Naive thymus-derived CD8-positive, alpha-beta T cell (primary cell): ENCODE measurements at places on chromosomes 5 and 9.

DNA sequence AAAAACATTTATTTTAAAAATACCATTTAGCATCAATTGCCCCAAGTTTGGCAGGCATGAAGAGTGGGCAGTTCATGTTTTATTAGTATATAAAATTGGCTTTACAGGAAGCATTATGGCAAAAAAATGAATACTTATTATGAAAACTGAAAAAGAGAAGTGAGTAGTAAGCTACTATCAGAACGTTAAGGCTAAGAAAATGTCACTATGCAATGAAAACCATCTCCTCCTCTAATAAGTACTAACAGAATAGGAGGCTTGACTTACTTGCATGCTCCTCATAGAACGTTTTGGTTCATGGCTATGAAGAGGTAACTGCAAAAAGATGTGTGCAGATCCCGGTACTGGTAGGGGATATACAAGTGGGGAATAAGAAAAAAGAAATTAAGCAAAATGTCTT lies 23.6 kb downstream of the TICAM2 start:
- H3K4me1 ChIP-seq, result no peaks in the 10 kb centered on the region
- no peak overlapping the region for H3K4me3 ChIP-seq
- no peak for DNase-seq
- no peak overlapping the region for H3K27ac ChIP-seq

DNA sequence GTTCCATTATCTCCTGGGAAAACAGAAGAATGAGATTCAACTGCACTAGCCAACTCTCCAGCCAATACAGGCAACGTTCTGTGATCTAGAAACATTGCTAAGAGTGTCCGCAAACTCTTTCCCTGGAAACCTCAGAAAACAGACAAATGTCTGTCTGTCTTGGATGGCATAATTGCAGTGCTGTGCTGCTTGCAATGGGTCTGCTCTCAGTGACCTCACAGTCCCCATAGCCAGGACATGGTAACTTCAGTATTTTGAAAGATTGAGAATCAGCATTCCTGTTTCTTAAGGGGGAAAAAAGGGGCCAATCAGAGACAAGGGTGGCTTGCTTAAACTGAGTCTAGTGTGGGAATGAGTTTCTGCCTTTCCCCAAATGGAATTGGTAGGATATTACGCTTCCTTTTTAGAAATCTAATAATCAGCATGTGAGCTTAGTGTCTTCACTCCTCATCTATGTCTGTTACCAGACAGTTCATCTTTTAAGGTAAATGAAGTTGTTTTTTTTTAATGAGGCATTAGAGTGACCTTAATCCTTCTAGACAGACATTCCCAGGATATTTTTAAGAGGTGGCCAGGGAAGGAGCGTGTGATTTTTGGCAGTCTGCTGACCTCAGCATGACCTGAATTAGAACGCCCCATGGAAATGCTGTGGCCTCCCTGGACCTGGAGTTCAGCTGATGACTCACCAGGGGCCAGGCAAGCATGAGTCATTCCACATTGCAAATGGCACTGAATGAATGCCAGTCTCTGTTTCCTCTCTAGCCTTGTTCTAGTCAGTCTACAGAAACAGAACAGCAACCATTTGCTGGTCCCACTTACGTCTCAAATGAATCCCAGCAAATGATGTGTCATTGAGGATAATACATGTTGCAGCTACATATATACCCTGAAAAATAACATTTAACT lies 210.2 kb upstream of the ACTBL2 start:
- no peak for DNase-seq
- no peaks in the 10 kb centered on the region for H3K4me1 ChIP-seq
- no peak overlapping the region for H3K4me3 ChIP-seq
- H3K27ac ChIP-seq, result no peak overlapping the region
- peaks cover 4% of the 10 kb centered on the region for H3K27me3 ChIP-seq
- H3K36me3 ChIP-seq, result no peaks in the 10 kb centered on the region

- H3K4me1 ChIP-seq, result peaks cover 4% of the 10 kb centered on the region
- H3K27me3 ChIP-seq, result no peaks in the 10 kb centered on the region
- no peak for DNase-seq
- H3K4me3 ChIP-seq, result no peak overlapping the region
Observed at GRCh38 chr9:134365791-134366222, 39.6 kb downstream of the RXRA start.

DNA sequence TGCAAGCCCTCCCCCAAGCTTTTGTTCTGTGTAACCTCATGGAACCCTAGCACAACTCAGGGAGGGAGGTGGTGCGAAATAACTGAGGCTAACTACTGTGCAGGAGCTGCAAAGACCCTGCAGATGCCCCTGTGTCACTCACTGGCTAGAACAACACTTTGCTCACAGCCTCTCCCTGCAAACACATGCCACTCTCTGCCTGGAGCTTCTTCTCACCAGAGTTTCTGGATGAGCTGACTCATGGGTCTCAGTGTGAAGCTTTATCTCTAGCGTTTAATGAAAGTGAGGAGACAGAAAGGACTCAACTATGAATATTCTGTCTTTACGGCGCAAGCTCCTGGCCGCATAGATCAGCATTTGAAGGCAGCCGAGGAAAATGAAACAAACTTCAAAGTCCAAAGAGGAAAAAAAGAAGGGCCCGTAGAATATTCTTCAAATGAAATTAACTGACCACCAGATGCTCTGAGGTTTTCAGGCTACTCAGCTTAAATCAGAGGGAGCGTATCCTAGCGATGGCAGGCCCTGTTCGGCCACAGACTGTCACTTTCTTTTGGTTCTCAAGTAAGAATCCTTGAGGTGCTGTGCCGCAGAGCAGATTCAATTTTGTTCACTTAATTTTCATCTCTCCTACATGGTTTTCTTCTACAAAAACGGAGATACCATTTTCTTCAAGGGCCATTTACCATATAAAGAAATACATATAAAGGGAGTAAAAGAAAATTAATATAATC lies 77.7 kb upstream of the TAS2R1 start:
- H3K27ac ChIP-seq, result no peak overlapping the region
- H3K36me3 ChIP-seq, result no peaks in the 10 kb centered on the region
- H3K4me3 ChIP-seq, result no peak overlapping the region
- H3K27me3 ChIP-seq, result no peaks in the 10 kb centered on the region
- no peak for DNase-seq

DNA sequence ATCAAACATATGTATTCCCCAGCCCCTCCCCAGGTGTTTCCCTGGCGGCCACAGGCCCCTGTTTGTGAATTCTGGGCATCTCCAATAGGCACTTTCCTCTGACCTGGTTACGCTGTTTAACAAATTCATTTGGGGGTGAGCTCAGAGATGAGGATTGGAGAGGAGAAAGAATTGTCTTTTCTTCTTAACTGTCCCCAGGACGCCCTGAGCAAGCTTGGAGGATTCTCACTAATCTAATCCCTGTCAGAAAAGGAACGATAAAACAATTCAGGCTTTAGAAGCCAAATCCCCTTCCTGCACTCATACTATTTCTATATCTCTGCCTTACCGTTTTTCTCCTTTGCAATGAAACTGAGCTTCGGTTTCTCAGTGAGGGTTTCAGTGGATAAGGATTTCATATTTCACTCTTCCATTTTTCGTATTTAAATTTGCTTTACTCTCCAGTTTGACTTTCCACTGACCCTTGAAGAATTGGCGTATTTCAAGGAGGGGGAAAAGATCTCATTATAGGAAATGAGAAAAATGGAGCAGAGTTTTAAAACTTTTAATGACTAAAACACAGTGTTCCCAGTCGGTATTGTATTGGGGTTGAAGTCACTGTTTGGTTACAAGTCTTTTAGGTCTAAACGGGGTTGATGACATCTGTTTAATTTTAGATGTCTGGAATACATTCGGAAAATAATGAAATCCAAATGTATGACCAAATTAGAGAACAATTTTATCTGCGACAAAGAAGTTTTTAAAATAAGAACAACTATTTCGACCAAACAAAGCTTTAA lies 180.1 kb downstream of the MACROH2A1 start:
- no peak for DNase-seq
- H3K27ac ChIP-seq, result no peak overlapping the region
- H3K27me3 ChIP-seq, result no peaks in the 10 kb centered on the region
- no peaks in the 10 kb centered on the region for H3K4me1 ChIP-seq
- no peaks in the 10 kb centered on the region for H3K36me3 ChIP-seq

GRCh38 chr5:86971034-86971571 lies 296.6 kb upstream of the RASA1 start:
- no peak overlapping the region for H3K4me3 ChIP-seq
- no peak for DNase-seq
- H3K4me1 ChIP-seq, result no peaks in the 10 kb centered on the region
- no peak overlapping the region for H3K27ac ChIP-seq
- H3K27me3 ChIP-seq, result no peaks in the 10 kb centered on the region
- no peaks in the 10 kb centered on the region for H3K36me3 ChIP-seq

DNA sequence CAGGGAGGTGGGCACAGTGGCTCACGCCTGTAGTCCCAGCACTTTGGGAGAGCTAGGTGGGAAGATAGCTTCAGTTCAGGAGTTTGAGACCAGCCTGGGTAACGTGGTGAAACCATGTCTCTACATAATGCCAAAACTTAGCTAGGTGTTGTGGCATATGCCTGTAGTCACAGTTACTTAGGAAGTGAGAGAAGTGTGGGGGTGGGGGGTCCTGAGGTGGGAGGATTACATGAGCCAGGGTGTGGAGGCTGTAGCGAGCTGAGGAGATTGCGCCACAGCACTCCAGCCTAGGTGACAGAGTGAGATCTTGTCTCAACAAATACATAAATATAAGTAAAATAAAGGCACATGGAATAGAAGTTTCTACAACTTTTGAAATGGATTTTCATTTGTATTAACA lies 23.1 kb downstream of the VCAN start:
- H3K36me3 ChIP-seq, result no peaks in the 10 kb centered on the region
- peaks cover 12% of the 10 kb centered on the region for H3K27me3 ChIP-seq
- no peaks in the 10 kb centered on the region for H3K4me1 ChIP-seq
- no peak for DNase-seq
- H3K27ac ChIP-seq, result no peak overlapping the region

GRCh38 chr5:96315431-96315830 lies 117.6 kb downstream of the PCSK1 start:
- peaks cover 5% of the 10 kb centered on the region for H3K36me3 ChIP-seq
- H3K27ac ChIP-seq, result no peak overlapping the region
- no peaks in the 10 kb centered on the region for H3K4me1 ChIP-seq
- no peak for DNase-seq

- no peaks in the 10 kb centered on the region for H3K27me3 ChIP-seq
- H3K4me1 ChIP-seq, result peaks cover 5% of the 10 kb centered on the region
- H3K4me3 ChIP-seq, result no peak overlapping the region
- no peaks in the 10 kb centered on the region for H3K36me3 ChIP-seq
- peak overlapping the region; percentile 82 for H3K27ac ChIP-seq
Observed at GRCh38 chr9:110143950-110144545, 63.9 kb downstream of the C9orf152 start.

DNA sequence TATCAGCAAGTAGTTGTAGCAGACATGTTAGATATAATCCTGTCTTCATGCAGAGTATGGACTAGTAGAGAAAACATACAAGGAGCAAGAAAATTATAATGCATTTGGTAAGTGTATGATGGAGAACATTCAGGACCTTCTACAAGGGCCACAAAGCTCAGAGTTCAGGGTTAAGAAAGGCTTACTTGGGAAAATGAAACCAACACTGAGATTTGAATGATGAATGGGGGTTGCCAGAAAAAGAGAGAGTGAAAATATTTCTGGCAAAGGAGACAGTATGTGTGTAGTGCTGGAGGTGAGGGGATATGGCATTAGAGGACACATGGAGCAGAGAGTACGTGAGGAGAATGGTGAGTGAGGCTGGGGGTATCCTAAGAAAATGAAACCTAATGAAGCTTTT lies 169.8 kb upstream of the STK32A start:
- peaks cover 5% of the 10 kb centered on the region for H3K27me3 ChIP-seq
- DNase-seq, result no peak

DNA sequence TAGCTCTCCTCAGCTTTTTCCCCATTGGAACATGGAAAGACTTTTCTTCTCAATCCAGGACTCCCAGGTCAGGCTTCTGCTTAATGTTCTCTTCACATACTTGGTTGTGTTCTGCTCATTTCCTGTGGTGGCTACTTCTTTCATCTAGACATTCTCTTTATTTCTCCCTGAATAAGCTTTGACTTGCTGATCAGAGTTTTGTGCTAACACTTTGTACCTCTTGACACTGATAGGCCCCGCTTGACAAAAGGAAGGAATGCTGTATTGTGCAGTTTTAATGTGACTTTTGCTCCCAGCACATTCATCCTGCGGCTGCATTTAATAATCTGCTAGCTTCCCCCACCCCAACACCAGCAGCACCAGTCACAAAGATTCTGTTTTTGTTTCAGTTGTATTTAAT lies 90.9 kb upstream of the MINAR2 start:
- no peaks in the 10 kb centered on the region for H3K4me1 ChIP-seq
- no peak for DNase-seq
- no peak overlapping the region for H3K27ac ChIP-seq
- H3K4me3 ChIP-seq, result no peak overlapping the region

- H3K36me3 ChIP-seq, result no peaks in the 10 kb centered on the region
- H3K4me1 ChIP-seq, result no peaks in the 10 kb centered on the region
- peaks cover 4% of the 10 kb centered on the region for H3K27me3 ChIP-seq
Observed at GRCh38 chr9:91825422-91825821, 124.6 kb downstream of the ROR2 start.

DNA sequence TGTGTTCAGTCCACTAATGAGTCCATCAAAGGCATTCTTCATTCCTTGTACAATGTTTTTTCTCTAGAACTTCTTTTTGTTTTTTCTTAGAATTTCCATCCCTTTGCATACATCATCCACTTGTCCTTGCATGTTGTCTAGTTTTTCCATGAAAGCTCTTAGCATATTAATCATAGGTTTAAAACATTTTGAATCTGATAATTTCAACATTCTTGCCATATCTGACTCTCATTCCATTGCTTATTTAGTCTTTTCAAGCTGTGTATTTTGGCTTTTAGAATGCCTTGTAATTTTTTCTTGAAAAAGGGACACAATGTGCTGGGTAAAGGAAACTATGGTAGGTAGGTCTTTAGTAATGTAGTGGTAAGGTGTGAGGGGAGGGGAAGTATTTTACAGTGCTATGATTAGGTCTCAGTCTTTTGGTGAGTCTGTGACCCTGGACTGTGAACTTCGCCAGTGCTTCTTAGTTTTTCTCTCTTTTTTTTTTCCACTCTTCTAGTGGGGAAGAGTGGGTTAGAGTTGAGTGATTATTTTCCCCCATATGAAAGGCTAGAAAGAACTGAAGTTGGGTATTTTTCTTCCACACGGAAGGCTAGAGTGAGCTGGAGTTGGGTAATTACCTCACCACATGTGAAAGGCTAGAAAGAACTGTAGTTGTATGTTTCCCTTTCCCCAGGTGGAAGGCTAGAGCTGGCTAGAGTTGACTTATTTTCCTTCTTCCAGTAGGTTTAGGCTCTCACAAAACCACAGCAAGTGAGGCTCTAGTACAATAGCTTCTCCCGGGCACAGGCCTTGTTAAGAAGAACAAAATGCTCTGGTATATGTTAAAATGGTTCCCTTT lies 172.1 kb downstream of the SNX18 start:
- H3K27ac ChIP-seq, result no peak overlapping the region
- no peak overlapping the region for H3K4me3 ChIP-seq
- H3K36me3 ChIP-seq, result peaks cover 13% of the 10 kb centered on the region
- DNase-seq, result no peak

- no peak overlapping the region for H3K27ac ChIP-seq
- peaks cover 7% of the 10 kb centered on the region for H3K4me1 ChIP-seq
- H3K27me3 ChIP-seq, result peaks cover 16% of the 10 kb centered on the region
- H3K36me3 ChIP-seq, result peaks cover 3% of the 10 kb centered on the region
Observed at GRCh38 chr9:136769710-136770191, 5.4 kb upstream of the LCN15 start.

- no peaks in the 10 kb centered on the region for H3K4me1 ChIP-seq
- H3K27ac ChIP-seq, result no peak overlapping the region
- no peak overlapping the region for H3K4me3 ChIP-seq
- H3K27me3 ChIP-seq, result peaks cover 4% of the 10 kb centered on the region
Observed at GRCh38 chr9:86837345-86837744, 110.0 kb downstream of the GAS1 start.
